Hepatocyte (in vitro differentiated cells): ENCODE measurements at places on chromosomes 6 and 20.
A peak's percentile ranks its signal among the peaks of the same experiment; 100 is the strongest.

DNA sequence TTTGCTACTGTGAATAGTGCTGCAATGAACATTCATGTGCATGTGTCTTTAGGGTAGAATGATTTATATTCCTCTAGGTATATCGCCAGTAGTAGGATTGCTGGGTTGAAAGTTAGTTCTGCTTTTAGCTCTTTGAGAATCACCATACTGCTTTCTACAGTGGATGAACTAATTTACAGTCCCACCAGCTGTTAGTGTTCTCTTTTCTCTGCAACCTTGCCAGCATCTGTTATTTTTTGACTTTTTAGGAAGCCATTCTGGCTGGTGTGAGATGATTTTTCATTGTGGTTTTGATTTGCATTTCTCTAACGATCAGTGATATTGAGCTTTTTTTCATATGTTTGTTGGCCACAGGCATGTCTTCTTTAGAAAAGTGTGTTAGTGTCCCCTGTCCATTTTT is 40.0 kb downstream of the PLG start:
- no peak for DNase-seq

DNA sequence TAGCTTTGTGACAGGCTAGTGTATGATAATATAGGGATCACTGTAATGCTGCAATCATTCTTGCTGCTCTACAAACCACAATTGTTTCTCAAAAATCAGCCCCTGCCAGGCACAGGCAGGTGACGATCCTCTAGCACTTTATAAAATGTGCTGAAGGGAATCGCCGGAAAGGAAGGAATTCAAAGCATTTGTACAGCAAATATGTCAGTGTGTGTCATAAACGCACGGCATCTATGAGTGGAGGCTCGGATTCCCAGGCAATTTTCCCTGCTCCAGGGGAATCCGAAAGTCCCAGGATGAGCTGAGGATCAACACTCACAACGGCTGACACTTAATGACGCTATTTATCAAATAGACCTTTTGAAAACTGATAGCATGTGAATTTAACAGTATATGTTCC is 1.4 kb downstream of the PHACTR1 start:
- peak; percentile 13 for DNase-seq

DNA sequence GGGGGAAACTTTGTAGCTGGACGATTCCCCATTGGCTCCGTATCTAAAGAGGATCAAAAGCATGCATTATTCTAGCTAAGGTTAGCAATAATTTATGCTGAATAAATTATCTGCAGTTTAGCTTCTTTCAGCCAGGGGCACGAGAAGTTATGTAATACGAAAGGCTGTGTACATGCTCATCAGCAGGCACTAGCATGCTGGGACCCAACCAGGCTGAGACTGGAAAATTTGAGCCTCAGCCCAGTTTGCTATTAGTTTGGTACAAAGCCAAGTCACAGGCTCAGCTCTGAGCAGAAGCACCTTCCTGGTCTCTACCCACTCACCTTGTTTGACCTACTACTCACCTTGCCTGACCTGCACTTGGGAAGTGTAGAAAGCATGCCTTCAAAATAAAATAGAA is 328.1 kb upstream of the ARID1B start:
- DNase-seq, result no peak

DNA sequence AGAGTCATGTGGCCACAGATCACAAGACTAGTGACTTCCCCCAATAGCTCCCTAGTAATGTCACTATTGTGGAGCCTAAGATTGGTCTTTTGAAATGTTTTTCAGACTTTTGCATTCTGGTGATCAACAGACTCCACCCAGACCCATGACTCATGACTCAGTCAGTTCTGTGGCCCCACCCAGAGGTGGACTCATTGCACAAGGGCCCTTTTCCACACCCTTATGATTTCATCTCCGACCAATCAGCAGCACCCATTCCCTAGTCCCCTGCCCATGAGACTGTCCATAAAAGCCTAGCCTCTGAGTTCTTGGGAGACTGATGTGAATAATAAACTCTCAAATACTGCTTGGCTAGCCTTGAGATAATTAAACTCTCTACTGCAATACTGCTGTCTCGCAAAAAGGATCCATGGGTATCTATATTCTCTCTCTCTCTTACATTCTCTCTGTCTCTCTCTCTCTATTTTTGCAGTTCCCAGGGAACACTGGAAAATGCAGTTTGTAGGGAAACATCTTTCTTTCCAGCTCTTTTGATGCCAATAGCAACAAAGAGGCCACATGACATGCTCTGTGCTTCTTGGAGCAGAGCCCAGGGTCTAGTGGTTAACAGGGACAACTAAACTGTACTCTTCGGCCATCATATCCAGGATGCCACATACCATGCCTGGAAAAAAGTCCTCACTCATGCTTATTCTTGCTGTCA is 71.3 kb upstream of the IYD start:
- no peak for DNase-seq

DNA sequence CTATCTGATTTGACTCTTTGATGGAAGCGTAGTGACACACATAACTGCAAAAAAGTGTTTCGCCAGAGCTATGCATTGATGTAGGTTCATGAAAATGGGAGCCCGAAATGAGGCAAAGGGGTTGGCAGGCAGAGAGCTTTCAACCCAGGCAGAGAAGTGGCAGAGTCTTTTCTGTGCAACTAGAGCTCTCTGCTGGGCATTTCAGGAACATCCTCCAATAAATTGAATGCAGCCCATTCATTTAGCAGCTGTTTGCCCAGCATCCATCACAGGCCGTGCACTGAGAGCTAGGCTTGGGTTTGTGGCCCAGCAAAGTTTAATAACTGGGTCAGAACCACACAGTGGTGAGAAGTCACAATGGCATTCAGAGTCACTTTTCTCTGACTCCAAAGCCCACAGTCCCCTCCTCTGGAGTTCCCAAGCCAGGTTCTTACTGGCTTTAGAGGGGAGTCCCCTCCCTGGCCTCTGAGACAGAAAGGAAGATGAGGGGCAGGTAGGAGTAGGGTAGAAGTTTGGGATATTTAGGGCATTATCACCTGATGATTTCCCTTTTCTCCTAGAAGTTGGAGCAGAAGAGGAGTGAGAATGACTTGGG is 31.8 kb upstream of the ELMO2 start:
- peak; percentile 19 for DNase-seq

DNA sequence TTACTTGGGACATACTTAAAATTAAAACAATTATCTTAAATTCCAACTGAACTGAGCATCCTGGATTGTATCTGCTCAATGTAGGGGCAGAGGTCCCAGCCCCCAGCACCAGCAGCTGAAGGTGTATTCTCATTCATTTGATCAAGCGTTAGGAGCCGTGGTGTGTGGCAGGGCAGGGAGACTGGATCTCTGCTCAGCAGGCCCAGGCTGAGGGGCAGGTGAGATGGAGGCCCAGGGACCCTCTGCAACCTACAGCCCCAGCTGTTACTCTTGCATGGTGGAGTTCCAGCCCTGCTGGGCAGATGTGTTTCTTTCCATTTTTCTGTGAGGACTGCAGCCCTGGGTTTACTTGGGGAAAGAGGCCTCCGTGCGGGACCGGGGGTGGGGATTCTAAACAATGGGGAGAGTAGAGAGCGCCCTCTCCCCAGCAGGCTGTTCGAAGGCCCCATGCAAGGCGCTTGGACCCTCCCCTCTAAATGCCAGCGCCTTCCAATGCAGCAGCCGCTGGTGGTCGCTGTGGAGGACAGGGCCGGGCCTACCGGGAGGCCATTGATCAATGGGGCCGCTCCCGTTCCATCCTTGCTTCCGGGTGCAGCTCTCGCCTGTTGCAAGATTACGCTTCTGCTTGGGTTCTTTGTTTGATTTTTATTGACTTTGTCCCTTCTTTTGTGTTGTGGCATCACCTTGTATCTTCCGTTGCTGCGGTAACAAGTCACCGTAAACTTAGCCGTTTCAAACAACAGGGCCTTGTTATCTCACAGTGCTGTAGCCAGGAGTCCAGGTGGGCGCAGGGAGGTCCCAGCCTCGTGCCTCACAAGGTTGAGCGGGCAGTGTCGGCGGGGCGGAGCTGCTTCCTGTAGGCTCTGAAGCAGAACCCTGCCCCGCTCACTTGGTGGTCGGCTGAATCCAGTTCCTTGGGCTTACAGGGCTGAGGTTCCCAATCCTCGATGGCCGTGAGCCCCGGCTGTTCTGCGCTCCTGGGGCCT is 134.8 kb upstream of the PHACTR3 start:
- DNase-seq, result no peak
